NCI-H69 (cell line): ENCODE measurements at places on chromosomes 3 and 15.

GRCh38 chr3:190709351-190709773 lies 153.1 kb downstream of the GMNC start:
- DNase-seq = no peak

DNA sequence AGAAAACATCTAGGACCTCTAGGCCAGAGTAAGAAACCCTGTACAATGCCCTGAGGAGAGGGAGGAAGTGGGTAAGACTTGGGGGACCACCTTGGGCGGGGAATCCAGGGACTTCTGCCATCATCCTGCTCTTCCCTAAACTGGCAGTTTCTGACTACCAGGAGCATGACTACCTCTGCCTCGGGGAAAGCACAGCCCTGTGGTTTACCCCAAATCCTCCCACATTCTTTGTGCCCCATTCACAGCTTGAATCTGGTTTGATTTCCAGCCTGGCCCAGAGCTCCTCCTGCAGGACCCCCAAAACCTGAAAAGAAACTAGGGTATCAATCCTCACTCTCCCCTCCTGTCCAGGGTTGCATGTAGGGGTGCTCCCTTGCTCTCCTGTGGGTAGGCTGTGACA lies 4.7 kb downstream of the C3orf18 start:
- no peak for DNase-seq

DNA sequence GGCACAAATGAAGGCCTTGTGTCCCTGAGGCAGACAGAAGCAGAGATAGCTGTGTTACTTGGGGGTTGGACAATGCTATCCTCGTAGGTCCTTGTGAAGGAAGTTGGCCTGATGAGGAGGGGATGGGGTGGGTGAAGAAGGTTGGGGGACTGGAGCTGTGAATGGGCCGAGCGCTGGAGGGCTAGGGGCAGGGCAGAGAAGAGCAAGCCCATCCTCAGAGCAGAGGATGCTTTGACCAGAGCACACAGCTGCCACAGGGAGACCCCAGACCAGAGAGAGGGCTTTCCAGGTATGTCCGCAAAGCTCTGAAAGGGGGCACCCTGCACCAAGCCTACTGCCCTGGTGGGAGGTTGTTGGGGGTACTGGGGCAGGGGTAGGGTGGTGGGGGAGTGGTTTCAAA lies 5.7 kb upstream of the TBC1D2B start:
- DNase-seq = no peak

GRCh38 chr3:23396746-23397145 lies 193.6 kb downstream of the UBE2E2 start:
- no peak for DNase-seq

GRCh38 chr3:159616234-159616825 lies 372.3 kb upstream of the IL12A start:
- peak; percentile 63 for DNase-seq

DNA sequence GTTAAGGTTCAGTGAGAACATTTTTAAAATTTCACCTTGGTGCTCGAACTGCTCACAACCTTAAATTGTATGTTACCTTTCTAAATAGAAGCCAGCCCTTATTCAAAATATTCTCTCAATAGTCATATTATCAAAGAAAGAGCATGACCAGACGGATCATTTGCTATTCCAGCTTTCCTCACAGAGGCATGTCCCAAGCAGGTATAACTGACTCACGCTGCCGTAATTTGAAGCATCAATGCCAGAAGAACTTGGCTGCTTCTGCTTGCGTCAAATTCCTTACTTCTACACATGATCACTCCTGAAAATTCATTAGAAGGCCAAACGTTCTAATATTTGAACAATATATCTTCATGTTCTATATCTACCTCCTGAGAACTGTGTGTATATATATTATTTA lies 69.5 kb upstream of the VGLL4 start:
- no peak for DNase-seq

GRCh38 chr15:61038387-61038786 lies 190.7 kb downstream of the RORA start:
- peak; percentile 64 for DNase-seq

DNA sequence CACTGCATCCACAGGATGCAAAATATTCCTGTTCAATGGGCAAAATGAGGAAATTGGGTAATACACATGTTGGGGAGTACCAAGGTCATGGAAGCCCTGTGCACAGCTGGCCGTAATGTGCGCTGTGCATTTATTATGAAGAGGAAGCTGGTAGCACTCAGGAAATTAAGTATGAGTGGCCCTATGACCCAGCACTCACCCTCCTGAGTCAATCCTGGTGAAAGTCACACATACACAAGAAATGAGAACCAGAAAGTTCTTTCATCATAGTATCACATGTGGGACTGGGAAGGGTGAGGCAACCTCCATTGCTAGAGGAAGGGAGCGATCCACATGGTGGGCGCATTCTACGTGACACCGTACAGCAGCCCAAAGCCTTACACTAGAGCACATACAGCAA lies 11.4 kb upstream of the PRR20G start:
- no peak for DNase-seq

- no peak for DNase-seq
These were observed 241.1 kb downstream of the PLCL2 start for GRCh38 chr3:17125738-17126442.

DNA sequence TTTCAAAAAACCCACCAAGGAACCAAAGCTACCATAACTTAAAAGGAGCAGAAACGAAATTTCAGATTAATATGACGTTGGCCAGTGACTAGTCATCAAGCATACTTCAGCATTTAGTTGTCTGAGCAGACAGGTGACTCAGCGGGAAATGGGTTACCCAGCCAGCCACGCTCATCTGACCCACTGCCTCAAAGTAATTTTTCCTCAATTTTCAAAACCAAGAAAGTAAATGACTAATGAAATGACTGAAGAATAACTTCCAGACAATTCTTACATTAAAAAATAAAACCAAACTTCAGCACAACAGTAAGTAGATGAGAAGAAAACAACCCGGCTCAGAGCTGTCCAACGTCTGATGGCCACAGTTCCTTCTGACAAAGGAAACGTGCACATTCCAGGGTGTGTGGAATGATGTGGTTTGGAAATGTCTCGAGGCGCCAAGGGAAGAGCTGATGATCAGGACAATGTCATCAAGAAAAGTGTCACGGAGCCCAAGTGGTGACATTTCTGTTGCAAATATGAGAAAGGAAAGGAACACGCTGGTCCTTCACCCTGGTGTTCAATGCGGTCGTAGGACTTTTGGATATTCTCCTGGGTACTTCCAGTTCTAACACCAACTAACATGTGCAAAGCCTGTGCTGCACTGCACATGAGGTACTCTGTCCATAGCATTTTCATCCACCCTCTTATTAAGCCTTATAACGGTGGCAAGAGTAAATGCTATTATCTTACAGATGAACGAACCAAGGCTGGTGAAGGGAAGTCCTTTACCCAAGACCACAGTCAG lies 79.1 kb downstream of the FOXP1 start:
- no peak for DNase-seq

DNA sequence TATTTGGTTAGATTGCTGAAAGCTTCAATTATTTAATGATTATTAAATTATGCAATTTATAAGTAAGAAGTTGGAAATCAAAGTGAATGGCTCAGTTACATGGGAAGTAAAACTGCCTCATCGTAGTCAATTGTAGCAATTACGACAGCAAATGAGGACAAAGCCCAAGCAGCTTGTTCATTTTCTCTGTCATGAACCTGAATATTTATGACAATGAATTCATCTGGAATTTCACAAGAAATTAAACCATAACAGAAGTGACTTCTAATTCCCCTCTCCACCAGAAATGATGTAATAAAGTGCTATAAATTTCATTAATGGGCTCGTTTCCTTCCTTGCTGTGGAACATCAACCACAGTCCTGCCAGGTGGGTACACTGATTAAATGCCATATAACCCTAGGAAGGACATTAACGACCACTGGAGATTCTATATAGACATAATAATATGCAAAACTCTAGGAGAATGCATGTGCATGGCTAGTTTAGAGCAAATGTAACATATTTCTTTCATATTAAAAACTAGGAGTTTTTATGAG lies 273.8 kb upstream of the DCBLD2 start:
- no peak for DNase-seq

GRCh38 chr3:44632193-44632592 lies 7.4 kb downstream of the ZNF197 start:
- no peak for DNase-seq

DNA sequence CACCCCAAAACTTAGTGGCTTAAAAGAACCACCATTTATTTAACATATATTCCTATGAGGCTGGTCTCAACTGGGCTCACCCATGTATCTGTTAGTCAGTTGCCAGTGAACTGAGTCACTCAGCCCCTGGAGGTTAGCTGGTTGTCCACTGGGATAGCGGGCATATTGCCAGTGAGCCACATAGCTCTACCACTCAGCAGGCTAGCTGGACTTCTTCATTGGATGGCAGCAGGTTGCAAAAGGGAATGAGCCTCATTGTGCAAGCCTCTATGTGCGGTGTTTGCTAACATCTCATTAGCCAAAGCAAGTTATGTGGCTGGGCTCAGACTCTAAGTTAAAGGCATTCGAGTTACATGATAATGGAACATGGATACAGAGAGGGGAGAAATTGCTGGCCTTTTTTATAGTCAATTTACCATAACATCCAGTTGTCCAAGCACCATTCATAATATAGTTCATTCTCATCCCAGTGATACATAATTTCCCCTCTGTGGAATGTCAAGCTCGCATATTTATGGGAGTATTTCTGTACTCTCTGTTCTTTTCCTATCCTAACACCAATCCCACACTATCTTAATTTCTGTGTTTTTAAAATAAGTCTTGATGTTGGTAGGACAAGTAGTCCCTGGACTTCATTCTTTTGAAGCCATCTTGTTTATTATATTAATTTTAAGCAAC lies 8.7 kb downstream of the BTD start:
- peak; percentile 8 for DNase-seq

DNA sequence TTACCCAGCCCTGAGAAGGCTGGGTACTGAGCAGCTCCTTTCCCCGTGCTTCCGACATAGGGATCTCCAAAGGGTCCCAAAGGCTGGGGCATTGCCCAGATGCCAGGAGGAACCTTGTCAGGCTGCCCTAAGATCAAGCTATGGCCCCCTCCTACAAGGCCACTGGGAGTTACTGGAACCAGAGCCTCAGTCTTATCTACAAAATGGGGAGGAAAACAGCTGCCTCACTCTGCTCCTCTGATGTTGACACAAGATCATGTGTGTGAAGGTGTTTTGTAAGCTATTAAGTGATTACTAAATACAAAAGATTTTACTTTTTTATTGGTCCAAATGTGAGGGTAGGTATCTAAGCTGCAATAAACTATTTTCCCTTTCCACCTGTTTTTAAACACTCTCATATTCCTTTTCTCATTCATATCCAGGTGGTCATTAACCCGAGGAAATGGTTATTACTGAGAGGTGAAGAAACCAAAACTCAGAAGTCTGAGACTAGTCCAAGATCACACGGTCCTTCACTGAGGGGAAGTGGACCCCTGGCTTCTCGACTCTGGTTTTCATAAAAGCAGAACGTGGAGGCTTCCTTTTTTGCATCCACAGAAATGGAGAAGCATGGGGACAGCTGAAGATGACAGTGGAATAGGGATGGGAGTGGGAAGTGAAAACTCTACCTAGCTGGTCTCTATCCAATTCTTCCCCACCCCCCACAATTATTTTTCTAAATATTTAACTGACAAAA lies 1.7 kb downstream of the ARPIN start:
- no peak for DNase-seq

- no peak for DNase-seq
These were observed 263.5 kb upstream of the RASGRP1 start for GRCh38 chr15:38828031-38828532.
